Stimulated activated CD4-positive, alpha-beta T cell treated with anti-CD3 and anti-CD28 coated beads, Interleukin-12 subunit alpha, Interleukin-12 subunit beta, amount 100 ng/mL, for 48 hours (primary cell): ENCODE measurements at places on chromosomes 7 and 10.

- DNase-seq, result no peak
These were observed 33.1 kb downstream of the SCRN1 start for GRCh38 chr7:29956487-29956836.

DNA sequence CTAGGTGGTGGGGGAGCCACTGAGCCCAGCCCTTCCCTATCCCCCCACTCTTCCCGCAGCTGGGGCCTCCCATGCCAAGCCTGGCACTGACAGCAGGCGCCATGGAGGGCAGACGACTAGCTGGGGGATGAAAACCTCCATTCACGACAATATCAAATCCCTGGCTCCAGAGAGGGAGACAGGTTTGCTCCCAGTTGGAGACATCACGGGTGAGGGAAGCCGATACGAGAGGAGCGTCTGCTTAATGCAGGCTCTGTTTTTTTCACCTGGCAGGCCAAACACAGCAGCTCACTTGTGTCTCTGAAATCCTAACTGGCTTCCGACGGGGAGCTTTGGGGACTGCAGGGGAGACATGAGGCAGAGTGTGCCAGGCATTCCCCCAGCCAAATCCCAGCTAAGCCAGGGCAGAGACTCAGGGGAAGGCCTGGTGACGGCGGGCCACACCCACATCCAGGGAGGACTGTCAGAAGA lies 307.4 kb upstream of the ZMIZ1 start:
- DNase-seq, result no peak

GRCh38 chr7:134690016-134690415 lies 43.4 kb downstream of the BPGM start:
- DNase-seq, result no peak

GRCh38 chr7:159068488-159068811 lies 76.2 kb downstream of the VIPR2 start:
- DNase-seq, result no peak

DNA sequence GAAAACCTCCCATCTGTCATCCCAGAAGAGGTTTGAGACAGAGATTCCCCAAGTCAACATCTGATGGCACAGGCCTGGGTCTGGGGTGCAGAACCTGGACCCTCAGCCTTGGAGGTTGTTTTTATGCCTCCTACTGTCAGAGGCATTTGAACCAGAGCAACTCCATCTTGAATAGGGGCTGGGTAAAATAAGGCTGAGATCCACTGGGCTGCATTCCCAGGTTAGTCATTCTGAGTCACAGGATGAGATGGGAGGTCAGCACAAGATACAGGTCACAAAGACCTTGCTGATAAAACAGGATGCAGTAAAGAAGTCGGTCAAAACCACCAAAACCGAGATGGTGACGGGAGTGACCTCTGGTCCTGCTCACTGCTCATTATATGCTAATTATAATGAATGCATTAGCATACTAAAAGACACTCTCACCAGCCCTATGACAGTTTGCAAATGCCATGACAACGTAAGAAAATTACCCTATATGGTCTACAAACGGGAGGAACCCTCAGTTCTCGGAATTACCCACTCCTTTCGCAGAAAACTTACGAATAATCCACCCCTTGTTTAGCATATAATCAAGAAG lies 92.0 kb downstream of the ITGA8 start:
- no peak for DNase-seq

GRCh38 chr7:55326081-55326835 lies 38.9 kb upstream of the LANCL2 start:
- no peak for DNase-seq

GRCh38 chr10:60611291-60611747 lies 167.0 kb upstream of the CDK1 start:
- DNase-seq, result peak; percentile 32

DNA sequence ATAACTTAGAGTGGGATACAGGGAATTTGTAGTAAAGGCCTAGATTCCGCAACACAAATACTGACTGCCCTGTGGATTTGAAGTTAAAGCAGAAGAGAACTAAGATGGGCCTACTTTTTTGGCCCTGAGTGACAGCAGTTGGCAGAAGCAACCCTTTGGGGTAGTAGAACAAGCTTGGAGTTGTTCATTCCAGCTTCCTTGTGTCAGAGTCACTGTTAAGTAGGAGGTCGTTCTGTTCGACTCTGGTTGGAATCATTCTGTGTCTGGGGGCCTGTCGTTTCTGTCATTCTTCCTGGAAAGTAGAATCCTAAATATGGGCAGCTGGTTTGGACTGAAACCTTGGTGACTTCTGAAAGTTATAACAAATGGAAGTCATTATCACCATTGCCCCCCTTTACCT lies 865.9 kb downstream of the LRMDA start:
- DNase-seq, result no peak

DNA sequence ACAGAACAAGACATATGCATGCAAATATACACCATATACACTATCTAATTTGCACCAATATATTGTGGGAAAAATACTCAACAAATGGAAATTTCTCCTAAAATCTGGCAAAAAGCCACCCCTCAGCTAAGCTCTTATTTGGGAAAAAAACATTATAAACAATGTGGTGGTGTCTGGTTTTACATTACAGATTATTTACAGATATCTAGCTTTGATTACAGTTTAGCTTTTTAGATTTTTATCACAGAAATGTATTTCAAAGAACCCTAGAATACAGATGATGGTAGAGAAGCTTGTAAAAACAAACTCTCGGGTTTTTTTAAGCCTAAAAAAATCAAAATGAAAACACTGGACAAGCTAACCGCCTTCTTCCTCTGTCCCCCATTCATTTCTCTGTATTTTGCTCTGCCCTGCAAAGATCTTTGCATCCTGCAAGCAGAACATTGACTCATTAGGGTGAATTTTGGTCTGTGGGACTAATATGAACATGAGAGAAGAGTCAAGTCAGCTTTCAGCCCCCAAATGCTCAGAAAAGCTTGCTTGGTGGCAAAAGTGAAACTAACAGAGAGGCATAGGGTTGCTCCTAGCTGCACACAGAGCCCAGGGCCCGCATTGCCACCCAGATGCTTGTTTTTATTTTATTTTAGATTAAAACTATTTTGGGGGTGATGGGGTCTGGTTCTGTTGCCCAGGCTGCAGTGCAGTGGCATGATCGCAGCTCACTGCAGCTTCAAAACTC lies 88.8 kb upstream of the LYZL1 start:
- no peak for DNase-seq

GRCh38 chr7:139494835-139495579 lies 11.5 kb upstream of the KLRG2 start:
- DNase-seq, result no peak

DNA sequence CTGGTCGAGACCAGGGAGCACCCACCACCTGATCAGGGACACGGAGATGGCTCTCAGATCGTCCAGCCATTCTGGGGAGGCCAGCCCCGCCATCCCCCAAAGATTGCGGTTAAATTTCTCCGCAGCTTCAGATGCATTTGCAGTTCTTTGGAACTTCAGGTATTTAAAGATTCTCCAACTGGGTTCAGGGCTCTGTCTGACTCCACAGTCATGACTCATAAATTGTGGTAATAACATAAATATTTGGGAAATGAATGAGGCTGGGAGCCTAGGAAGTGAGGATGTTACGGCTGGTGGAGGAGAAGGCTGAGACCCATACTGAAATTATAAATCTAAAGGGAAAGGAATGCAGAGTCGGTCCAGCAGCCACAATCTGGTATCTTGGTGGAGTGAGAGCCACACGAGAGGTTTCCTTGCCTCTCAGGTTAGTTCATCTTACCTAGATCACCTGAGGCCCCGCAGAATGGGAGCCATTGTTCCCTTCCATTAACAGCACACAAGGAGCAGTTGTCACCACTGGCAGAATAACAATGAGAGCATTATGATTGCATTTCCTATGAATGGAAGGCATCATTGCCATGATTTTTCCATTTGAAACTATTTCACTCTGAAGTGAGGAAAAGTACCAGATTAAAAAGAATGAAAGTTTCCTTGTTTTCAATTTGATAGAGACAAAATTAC lies 26.7 kb upstream of the DNAJB6 start:
- no peak for DNase-seq

- no peak for DNase-seq
These were observed 134.9 kb downstream of the RAMP3 start for GRCh38 chr7:45292481-45292880.
